ENCODE measurements at places on chromosomes 4 and X.

DNA sequence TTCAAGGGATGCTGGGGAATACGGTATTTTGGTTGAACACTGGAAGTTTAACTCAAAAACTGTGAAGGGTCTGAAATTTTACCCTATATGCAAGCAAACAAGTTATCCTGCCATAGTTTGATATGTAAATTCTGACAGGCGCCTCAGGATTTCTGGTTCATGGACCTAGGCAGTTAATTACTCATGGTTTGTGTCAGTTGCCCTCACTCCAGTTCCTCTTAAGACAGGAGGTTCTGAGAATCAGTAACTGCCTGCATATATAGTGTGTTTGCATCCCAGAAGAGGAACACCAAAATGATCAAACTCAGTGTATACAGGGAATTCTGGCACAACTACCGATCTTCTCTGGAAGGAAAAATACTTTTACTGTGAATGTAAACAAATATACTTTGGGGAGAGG lies 360.4 kb upstream of the NWD2 start:
- DNase-seq: no peak

GRCh38 chr4:168784786-168785461 lies 225.1 kb downstream of the CBR4 start:
- DNase-seq: no peak

DNA sequence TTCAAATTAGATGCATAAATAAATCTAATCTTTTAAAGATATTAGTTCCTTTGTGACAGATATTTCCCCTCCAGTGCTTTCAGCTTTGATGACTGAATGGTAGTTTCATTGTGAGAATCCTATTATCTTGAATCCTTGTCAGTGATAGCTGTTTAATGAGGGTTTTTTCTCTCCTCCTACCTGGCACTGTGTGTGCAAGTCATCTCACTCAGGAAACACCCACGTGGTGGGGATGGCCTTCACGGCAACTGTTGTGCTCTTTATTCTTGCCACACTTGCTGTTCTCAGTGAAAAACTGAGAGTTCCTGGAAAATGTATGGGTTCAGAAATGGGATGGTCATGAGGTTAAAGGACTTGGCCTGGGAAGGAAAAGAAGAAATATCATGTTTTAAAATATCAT lies 129.9 kb downstream of the SPRY1 start:
- peak; percentile 38 for DNase-seq

DNA sequence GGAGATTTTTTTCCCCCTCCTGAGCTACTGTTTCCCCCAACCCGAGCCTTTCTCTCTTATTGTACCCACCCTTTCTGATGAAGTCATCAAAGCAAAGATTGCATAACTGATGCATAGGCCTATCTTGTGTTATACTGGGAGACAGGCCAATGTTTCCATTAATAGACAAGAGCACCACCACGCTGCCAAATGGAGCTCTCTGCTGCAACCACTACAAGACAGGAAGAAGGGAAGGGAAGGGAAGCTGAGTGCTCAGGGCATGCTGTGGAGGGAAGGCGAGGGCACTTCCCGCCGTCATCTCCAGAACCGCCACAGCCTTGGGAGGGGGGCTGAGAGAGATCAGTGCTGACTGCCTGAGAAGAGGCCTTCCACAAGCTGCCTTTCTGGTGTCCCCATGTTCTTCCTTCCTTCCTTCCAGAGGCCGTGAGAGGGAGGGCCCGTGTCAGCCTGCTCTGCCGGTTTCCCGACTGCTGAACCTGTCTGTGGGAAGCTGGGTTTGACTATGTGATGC lies 75.0 kb downstream of the MGST2 start:
- DNase-seq: no peak

- DNase-seq: no peak
Measured at GRCh38 chrX:75156531-75156945, 455 bp upstream of the ABCB7 start.

DNA sequence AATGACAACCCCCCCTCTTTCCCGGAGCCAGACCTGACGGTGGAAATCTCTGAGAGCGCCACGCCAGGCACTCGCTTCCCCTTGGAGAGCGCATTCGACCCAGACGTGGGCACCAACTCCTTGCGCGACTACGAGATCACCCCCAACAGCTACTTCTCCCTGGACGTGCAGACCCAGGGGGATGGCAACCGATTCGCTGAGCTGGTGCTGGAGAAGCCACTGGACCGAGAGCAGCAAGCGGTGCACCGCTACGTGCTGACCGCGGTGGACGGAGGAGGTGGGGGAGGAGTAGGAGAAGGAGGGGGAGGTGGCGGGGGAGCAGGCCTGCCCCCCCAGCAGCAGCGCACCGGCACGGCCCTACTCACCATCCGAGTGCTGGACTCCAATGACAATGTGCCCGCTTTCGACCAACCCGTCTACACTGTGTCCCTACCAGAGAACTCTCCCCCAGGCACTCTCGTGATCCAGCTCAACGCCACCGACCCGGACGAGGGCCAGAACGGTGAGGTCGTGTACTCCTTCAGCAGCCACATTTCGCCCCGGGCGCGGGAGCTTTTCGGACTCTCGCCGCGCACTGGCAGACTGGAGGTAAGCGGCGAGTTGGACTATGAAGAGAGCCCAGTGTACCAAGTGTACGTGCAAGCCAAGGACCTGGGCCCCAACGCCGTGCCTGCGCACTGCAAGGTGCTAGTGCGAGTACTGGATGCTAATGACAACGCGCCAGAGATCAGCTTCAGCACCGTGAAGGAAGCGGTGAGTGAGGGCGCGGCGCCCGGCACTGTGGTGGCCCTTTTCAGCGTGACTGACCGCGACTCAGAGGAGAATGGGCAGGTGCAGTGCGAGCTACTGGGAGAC lies 1.6 kb downstream of the PCDH10 start:
- DNase-seq: peak; percentile 12

GRCh38 chr4:89152972-89153371 lies 41.6 kb downstream of the TIGD2 start:
- no peak for DNase-seq

DNA sequence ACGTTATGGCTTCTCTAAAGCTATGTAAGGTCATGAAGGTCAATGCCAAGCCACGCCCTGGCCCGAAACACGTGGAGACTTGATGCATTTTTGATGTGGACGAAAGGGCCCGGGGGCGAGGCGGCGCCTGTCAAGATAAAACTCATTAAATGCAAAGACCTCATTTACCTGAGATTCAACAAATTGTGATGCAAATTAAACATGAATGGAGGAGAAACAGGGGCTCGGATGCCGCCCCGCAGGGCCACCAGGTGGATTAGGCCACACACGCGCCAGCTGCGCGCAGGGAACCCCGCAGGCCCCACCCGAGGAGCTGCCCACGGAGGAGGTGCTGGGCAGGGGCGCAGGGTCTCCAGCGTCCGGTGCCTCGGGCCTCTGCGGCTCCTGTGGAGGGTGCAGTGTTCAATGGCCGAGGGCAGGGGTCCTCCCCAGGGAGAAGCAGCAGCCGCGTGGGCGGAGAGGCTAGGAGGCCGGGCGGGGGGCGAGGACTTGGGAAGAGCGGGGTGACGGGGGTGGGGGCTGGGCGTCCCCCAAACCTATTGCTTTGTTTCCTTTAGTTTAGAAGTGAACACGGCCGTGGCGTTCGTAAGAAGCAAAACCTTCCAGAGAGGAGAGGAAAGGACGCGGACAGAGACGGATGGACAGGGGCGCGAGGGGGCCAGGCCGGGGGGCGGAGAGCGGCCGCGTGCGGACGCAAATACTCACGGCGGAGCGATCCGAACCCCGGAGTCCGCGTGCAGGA lies 40.4 kb downstream of the CPLX1 start:
- DNase-seq: no peak

GRCh38 chrX:119871245-119871598 lies 311 bp downstream of the RNF113A start:
- DNase-seq: no peak

DNA sequence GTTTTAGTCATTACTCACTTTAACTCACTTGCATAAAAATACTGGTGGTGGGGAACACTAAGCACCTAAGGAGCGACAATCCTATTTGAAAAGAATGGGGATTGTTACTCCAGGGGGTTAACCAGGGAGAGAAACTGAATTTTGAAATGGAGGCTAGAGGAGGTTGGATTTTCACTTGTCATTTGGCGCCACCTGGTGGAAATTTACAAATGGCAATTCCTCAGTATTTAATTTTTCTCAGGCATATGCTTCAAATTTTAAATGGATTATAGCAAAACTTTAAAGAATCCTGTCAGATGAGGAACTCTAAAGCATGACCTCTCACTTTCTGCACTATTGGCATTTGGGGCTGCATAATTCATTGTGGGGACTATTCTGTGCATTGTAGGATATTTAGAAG lies 2.7 kb upstream of the GEMIN8 start:
- peak; percentile 56 for DNase-seq

DNA sequence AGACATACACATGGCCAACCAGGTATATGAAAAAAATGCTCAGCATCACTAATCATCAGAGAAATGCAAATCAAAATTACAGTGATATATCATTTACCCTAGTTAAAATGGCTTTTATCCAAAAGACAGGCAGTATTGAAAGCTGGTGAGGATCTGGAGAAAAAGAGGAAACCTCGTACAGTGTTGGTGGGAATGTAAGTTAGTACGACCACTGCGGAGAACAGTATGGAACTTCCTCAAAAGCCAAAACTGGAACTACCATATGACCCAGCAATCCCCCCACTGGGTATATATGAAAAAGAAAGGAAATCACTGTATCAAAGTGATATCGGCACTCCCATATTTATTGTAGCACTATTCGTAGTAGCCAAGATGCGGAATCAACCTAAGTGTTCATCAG lies 23.4 kb downstream of the ABHD18 start:
- no peak for DNase-seq

GRCh38 chr4:3680656-3681055 lies 85.5 kb upstream of the ADRA2C start:
- no peak for DNase-seq

- peak; percentile 45 for DNase-seq
Measured at GRCh38 chr4:54940996-54941865, 184.2 kb downstream of the KDR start.

DNA sequence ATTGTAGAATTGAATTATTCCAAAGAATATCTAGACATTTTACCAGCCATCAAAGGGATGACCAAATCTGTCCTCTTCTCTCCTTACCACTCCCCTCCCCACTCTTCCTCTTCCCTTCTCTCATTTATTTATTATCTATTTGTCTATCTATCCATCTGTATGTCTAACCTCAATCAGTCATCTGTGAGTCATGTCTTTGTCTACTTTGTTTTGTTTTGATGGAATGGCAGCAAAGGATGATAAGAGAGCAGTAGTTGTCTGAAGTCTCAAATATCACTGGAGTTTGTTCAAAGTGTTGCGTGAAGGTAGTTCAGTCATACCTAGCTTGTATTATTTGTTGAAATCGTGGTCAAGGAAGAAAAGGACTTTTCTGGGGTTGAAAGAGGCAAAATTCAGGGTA lies 34.7 kb upstream of the PGRMC2 start:
- DNase-seq: no peak

DNA sequence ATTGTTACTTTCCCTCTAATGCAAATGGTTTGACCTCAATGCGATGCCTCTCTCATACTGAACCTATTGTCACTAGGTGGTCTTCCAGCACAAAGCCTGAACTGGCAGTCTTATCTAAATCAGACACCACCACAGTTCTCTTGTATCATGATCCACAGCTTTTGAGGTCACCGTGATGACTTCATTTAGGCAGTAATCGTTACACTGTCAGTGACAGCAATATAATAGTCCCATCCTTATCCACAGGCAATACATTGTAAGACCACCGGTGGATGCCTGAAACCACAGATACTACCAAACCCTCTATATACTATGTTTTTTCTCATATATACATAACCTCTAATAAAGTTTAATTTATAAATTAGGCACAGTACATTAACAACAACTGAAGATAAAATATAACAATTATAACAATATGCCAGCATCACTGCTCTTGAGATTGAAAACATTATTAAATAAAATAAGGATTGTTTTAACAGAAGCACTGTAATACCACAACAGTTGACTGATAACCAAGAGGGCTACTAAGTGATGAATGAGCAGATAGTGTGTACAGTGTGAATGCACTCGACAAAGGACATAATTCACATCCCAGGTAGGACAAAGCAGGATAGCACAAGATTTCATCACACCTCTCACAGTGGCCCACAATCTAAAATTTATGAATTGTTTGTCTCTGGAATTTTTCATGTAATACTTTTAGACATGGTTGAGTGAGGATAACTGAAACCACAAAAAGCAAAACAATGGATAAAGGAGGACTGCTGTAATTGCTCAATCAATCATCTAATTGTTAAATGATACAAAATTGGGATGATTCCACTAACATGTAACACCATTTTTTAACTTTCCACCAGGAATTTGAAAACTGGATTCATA lies 419.4 kb downstream of the CENPC start:
- no peak for DNase-seq

- no peak for DNase-seq
Measured at GRCh38 chr4:139861471-139861870, 195.9 kb downstream of the MGST2 start.

GRCh38 chr4:129144755-129145206 lies 48.8 kb downstream of the C4orf33 start:
- DNase-seq: no peak

GRCh38 chr4:188918787-188919186 lies 779.5 kb downstream of the TRIML1 start:
- no peak for DNase-seq

- DNase-seq: no peak
Measured at GRCh38 chr4:4750187-4750586, 109.3 kb upstream of the MSX1 start.

DNA sequence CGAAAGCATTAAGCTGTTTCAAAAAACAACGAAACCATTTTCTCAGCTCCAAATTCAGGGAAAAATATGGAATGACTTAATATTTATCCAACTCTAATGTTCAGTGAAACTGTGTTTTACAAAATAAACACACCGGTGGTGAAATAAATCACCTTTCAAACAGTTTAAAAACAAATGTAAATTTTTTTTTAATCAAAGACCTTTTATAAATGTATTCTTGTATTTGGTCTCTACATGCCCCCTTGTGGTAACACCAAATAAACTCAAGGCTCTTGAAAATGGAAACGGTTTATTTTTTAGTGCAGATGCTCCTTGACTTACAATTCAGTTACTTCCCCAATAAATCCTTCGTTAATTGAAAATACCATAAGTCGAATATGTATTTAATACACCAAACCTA lies 45.8 kb upstream of the ITM2A start:
- no peak for DNase-seq

- no peak for DNase-seq
Measured at GRCh38 chr4:148116969-148117368, 325.2 kb downstream of the NR3C2 start.

DNA sequence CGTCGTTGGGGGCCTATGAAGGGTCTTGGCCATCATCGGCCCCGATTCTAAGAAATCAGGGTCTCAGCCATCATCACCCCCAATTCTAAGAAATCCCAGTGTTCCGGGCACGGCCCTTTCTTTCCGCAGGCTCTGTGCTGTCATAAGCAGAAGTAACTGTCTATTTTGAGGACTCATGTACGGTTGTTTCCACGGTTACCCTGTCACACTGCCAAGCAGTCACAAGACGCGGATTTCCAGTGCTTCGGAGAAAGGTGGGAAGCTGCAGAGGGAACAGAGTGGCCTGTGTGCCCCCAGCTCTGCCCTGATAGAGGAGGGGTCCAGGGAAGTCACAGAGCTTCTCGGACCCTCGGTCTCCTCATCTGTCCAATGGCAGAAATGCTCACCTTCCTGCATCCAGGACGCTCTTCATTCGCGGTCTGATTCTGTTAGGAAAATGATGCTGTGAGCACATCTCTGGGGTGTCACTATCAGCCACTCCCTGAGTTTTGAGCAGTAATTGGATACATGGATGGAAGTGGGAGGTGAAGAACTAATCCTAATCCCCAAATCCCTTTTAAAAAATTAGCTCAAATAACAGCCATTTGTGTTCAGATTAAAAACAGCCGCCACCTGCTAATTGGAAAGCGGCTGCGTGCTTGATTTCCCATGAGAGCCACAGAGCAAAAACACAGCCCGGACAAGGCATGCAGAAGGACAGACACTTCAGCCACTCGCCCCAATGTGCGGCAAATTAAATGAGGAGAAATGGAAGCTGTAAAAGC lies 73.1 kb downstream of the WFS1 start:
- DNase-seq: no peak

Data from activated CD4-positive, alpha-beta T cell treated with anti-CD3 and anti-CD28 coated beads for 48 hours (primary cell).